Activated CD4-positive, alpha-beta T cell treated with anti-CD3 and anti-CD28 coated beads for 36 hours (primary cell): ENCODE measurements at places on chromosomes 5 and 9. TPM values are rescaled to one million over a fixed set of nuclear protein-coding genes. Genes with fewer than 3 reads are reported as not detected.

- no peaks in the 10 kb centered on the region for H3K36me3 ChIP-seq
- no peak overlapping the region for H3K27ac ChIP-seq
- H3K4me3 ChIP-seq: no peak overlapping the region
These were observed 14.9 kb downstream of the ADAMTSL1 start for GRCh38 chr9:18488886-18489285.

DNA sequence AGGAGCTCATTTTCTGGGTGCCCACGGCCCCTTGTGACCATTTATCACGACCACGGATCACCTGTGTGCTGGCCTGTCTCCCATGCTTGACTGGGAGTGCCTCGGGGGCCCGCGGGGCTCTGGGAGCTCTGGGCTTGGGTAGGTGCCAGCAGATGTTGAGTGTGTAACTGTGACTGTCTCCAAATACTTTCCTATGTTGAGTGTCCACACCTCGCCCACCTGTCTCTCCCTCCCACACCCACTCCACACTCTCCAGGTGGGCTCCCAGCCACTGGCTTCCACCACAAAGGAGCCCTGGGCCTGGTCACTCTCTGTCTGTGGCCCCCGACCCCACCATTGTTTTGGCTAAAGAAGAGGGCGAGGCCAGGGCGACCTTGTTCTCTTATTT lies 196.4 kb downstream of the CDK5RAP2 start:
- H3K36me3 ChIP-seq: peaks cover 16% of the 10 kb centered on the region
- no peak overlapping the region for H3K4me3 ChIP-seq
- no peaks in the 10 kb centered on the region for H3K27me3 ChIP-seq
- DNase-seq: no peak
- no peaks in the 10 kb centered on the region for H3K4me1 ChIP-seq

Gene ARHGAP26
- total RNA-seq: 12.8 TPM

GRCh38 chr5:124302533-124302932 lies 443.9 kb downstream of the ZNF608 start:
- H3K27me3 ChIP-seq: no peaks in the 10 kb centered on the region
- H3K4me1 ChIP-seq: no peaks in the 10 kb centered on the region
- no peak for DNase-seq
- no peak overlapping the region for H3K27ac ChIP-seq

GRCh38 chr5:155275222-155275621 lies 261.7 kb downstream of the KIF4B start:
- no peaks in the 10 kb centered on the region for H3K36me3 ChIP-seq
- no peak overlapping the region for H3K4me3 ChIP-seq
- H3K4me1 ChIP-seq: no peaks in the 10 kb centered on the region
- peaks cover 12% of the 10 kb centered on the region for H3K27me3 ChIP-seq

DNA sequence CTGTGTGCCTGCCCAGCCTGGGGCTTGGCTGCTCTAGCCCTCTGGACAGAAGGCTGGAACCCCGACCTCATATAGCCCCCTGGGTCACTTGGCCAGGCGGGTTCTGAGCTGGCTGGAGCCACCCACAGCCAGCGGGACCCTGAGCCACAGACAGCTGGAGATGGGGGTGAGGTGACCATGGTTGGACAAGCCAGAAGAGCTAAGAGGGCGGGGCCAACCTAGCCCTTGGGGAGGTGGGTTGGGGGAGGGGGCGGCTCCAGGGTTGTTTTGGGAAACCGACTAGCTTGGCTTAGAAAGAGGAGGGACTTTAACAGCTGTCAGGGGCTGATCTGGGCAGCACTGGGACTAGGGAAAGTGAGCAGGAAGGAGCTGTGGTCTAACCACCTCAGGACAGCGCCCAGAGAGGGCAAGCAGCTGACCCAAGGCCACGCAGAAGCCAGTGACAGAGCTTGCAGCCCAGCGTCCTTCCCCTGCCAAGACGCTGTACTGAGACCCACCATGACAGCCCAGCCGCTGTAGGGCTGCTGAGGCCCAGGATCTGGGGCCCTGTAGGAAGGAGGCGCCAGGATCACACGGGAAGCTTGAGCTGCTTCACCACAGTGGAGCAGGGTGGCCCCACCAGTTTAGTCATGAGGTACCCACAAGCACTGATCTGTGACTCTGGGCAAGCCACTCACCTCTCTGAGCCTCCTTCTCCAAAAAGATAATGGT lies 2.2 kb downstream of the AIF1L start:
- H3K4me1 ChIP-seq: peaks cover 3% of the 10 kb centered on the region
- H3K27ac ChIP-seq: no peak overlapping the region
- peaks cover 28% of the 10 kb centered on the region for H3K27me3 ChIP-seq
- DNase-seq: no peak

DNA sequence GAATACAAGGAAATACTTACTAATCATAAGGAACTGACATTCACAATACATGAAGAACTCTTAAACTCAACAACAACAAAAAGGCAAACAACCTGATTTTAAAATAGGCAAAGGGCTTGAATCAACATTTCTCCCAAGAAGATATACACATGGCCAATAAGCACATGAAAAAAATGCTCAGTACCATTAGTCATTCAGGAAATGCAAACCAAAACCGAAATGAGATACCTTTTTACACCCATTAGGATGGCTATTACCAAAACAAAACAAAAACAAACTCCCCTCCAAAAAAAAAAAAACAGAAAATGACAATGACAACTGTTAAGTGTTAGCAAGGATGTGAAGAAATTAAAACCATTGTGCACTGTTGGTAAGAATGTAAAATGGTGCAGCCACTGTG lies 104.1 kb upstream of the ZNF462 start:
- no peak overlapping the region for H3K27ac ChIP-seq
- no peaks in the 10 kb centered on the region for H3K27me3 ChIP-seq
- H3K4me3 ChIP-seq: no peak overlapping the region
- no peaks in the 10 kb centered on the region for H3K4me1 ChIP-seq
- DNase-seq: no peak

DNA sequence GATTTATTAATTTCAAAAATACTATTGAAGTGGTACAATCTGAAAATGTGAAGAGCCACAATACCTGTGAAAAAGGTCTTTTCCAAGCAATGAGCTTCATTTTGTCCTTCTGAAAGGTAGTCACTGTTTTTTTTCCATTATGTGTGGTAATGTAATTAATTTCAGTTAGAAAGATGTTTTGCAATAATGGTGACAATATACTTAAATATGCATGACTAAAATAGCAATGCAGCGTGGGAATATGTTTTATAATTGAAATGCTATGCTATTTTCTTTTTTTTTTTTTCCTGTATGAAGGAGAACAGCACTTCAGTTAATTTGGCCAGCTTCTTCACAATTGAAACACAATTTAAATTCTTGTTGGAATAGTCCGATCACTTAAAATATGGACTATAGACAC lies 41.9 kb downstream of the NPR3 start:
- no peaks in the 10 kb centered on the region for H3K4me1 ChIP-seq
- H3K27ac ChIP-seq: no peak overlapping the region
- H3K36me3 ChIP-seq: no peaks in the 10 kb centered on the region

DNA sequence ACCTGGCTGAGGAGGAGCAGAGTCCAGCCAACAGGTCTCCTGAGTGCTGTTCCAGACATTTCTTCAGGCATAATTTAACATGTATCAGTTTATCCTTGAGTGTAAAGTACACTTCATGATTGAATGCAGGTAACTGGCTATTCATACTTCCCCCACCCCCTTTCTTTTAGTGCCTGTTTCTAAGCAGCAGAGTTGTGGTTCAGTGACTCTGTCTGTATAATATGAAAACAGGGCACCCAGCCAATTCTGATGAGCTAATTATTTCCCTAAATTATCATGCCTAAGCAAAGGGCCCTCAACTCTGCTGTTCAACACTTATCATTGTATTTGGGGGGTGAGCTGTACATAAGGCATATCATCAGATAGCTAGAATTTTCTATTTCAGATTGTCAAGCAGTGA lies 51.9 kb upstream of the ZSWIM6 start:
- H3K4me3 ChIP-seq: no peak overlapping the region
- no peaks in the 10 kb centered on the region for H3K36me3 ChIP-seq
- no peak overlapping the region for H3K27ac ChIP-seq
- DNase-seq: peak; percentile 35
- no peaks in the 10 kb centered on the region for H3K27me3 ChIP-seq

Gene NEUROG1
- not detected for total RNA-seq

Gene SPINK4
- not detected for total RNA-seq

GRCh38 chr9:127505396-127506116 lies 54.2 kb downstream of the LRSAM1 start:
- no peak overlapping the region for H3K27ac ChIP-seq
- no peak overlapping the region for H3K4me3 ChIP-seq
- peak; percentile 57 for DNase-seq
- no peaks in the 10 kb centered on the region for H3K4me1 ChIP-seq
- H3K36me3 ChIP-seq: no peaks in the 10 kb centered on the region

- no peaks in the 10 kb centered on the region for H3K27me3 ChIP-seq
- DNase-seq: no peak
- H3K4me1 ChIP-seq: no peaks in the 10 kb centered on the region
- H3K4me3 ChIP-seq: no peak overlapping the region
- no peak overlapping the region for H3K27ac ChIP-seq
These were observed 209.7 kb upstream of the PRR16 start for GRCh38 chr5:120254385-120254784.

Gene NFIL3
- 122 TPM for total RNA-seq

Gene CSF1R
- total RNA-seq: 0.76 TPM

- H3K27ac ChIP-seq: no peak overlapping the region
- peaks cover 9% of the 10 kb centered on the region for H3K27me3 ChIP-seq
- H3K4me1 ChIP-seq: peaks cover 5% of the 10 kb centered on the region
- peaks cover 7% of the 10 kb centered on the region for H3K36me3 ChIP-seq
These were observed 111.3 kb downstream of the RXRA start for GRCh38 chr9:134437403-134438194.

Gene CTSV
- total RNA-seq: 0.74 TPM

DNA sequence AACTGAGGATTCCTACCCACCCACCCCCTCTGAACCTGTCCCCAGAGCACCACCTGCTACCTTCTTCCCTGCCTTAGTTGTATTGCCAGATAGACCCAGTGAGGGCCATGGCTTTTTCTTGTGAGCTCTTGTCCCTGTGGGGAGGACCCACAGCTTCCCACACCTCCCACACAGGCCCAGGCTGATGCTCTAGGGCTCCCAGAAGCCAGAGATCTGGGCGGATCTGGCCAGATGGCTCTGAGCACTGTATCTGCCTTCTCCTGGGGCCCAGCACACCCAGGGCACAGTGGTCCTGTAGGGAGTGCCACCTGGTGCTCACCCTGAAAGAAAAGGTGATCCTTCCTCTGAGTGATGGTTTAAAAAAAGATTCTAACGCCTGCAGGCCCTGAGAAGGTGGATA lies 131.7 kb downstream of the DAB2IP start:
- no peak overlapping the region for H3K4me3 ChIP-seq
- no peaks in the 10 kb centered on the region for H3K27me3 ChIP-seq
- no peaks in the 10 kb centered on the region for H3K36me3 ChIP-seq
- no peak overlapping the region for H3K27ac ChIP-seq
- no peak for DNase-seq

Gene PCDHGB2
- total RNA-seq: 0.18 TPM

DNA sequence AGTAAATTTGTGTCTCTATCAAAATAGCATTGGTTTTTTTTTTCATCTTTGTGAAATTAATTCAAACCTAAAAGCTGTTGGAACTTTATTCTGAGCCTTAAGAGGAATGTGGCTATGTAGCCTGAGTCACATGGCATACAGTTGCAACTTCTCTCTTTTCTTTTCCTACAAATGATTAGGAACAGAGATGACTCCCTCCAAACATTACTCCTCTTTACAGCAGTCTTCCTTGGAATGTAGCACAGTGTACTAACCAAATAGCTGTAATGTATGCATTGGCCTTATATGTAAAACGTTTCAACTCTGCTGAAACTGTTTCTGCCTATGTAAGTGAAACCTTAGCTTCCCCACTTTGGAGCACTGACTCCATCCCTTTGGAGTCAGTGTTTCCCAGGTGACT lies 100.9 kb upstream of the MAP1B start:
- H3K36me3 ChIP-seq: no peaks in the 10 kb centered on the region
- no peak overlapping the region for H3K27ac ChIP-seq
- no peak for DNase-seq
- H3K27me3 ChIP-seq: peaks cover 18% of the 10 kb centered on the region

DNA sequence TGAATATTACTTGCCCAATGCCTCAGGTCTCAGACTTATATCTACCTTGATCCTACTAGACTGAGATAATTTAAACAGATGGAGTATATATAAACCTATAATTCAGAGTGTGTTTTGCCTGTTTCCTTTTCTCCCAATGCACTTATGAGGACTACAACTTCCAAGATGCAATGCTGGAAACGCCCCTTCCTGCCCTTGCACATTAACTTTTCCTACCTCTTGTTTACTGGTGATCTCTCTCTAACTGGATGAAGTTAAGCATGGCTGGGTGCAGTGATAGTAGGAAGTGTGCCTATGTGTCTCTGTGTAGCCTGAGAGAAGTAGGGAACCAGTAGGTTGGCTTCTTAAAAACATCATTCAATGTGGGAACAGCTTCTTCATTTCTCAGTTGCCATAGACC lies 115.2 kb downstream of the SVEP1 start:
- DNase-seq: no peak
- H3K4me1 ChIP-seq: no peaks in the 10 kb centered on the region
- H3K27me3 ChIP-seq: no peaks in the 10 kb centered on the region
- H3K27ac ChIP-seq: no peak overlapping the region
- no peak overlapping the region for H3K4me3 ChIP-seq

DNA sequence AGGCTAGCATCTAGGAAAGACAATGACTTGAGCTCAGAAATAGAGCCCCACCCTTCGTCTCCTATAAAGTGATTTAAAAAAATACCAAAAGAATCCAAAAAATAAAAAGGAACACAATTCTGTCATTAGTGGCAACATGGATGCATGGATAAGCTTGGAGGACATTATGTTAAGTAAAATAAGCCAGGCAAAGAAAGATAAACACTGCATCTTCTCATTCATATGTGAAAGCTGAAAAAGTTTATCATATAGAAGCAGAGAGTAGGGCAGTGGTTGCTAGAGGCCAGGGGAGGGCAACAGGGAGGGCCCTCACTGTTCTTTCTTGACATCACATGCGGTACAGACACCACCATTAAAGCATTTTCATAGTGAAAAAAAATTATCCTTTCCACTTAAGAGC lies 220.9 kb upstream of the TRPC7 start:
- H3K27me3 ChIP-seq: no peaks in the 10 kb centered on the region
- H3K4me3 ChIP-seq: no peak overlapping the region
- H3K4me1 ChIP-seq: no peaks in the 10 kb centered on the region

GRCh38 chr5:88393042-88393441 lies 124.4 kb upstream of the TMEM161B start:
- peaks cover 31% of the 10 kb centered on the region for H3K27me3 ChIP-seq
- H3K36me3 ChIP-seq: no peaks in the 10 kb centered on the region
- no peak for DNase-seq
- H3K27ac ChIP-seq: no peak overlapping the region

GRCh38 chr5:177363565-177363964 lies 5.8 kb downstream of the RGS14 start:
- peaks cover 76% of the 10 kb centered on the region for H3K4me1 ChIP-seq
- peaks cover 21% of the 10 kb centered on the region for H3K36me3 ChIP-seq
- DNase-seq: no peak
- no peak overlapping the region for H3K27ac ChIP-seq
- no peaks in the 10 kb centered on the region for H3K27me3 ChIP-seq
- H3K4me3 ChIP-seq: peak overlapping the region; percentile 67

Gene PCSK5
- 3.0 TPM for total RNA-seq

Gene NRG2
- 0.11 TPM for total RNA-seq

Gene TLR4
- total RNA-seq: not detected

Gene CDKN2B-AS1
- total RNA-seq: 0.23 TPM

Gene FBP1
- 0.47 TPM for total RNA-seq
